ENCODE measurements at places on chromosomes 7 and 10.

GRCh38 chr7:20030915-20031362, 186.2 kb downstream of the MACC1 start:
- no peak for DNase-seq

DNA sequence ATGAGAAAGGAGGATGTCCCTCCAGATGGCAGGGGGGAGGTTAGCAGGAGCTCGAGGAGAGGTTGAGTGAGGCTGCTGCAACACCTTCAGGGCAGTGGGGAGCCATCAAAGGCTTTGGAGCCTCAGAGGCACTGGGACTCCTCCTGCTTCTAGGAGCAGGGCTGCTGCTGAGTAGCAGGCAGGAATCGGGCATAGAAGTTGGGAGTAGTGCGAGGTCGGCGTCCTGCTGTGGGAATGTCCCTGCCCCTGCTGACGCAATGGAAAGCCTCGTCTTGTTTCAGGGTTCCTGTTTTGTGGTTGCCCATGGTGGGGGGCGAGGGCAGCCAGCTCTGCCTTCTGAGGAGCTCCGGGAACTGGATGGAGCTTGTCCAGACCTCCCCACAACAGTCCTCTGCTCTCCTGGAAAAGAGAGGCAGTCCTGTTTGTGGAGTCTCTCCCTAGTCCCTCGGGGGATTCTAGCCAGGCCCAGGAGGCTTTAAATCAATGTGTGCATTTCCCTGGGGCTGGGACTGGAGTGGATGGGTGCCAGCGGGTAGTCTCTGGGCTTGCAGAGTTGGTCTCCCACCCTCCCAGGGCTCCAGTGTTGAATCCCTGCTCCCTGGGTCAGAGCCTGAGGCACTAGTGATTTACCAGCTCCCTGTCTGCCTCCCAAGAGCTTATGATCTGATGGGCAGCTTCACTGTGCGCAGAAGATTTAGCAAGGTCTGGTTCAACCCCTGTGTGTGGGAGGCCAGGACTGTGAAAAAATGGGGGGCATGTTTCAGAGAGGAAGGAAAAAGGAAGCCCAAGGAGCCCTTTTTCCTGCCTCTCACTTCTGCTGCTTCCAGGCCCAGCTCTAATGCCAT, 98.7 kb upstream of the PPIF start:
- DNase-seq = no peak

GRCh38 chr7:94547126-94547525, 37.5 kb downstream of the CASD1 start:
- DNase-seq = no peak

- DNase-seq = no peak
Measured at GRCh38 chr7:148116829-148117403, 473.6 kb upstream of the C7orf33 start.

GRCh38 chr7:2701832-2702593, 14.0 kb downstream of the AMZ1 start:
- DNase-seq = no peak

DNA sequence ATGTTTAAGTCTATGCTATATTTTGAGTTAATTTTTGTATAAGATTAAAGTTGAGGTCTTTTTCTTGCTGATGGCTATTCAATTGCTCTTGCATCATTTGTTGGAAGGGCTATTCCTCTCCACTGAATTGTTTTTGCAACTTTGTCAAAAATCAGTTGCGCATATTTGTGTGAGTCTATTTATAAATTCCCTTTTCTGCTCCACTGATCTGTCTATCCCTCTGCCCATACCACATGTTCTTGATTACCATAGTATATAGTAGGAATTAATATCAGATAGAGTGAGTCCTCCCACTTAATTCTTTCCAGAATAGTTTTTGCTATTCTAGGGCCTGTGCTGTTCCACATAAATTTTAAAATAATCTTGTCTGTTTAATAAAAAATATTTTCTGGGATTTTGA, 152.4 kb upstream of the ADCY1 start:
- no peak for DNase-seq

Data from stimulated activated CD8-positive, alpha-beta memory T cell treated with anti-CD3 and anti-CD28 coated beads, Interleukin-4, amount 100 ng/mL, for 1 hour (primary cell).